ENCODE measurements at places on chromosomes 3 and 15.
A peak's percentile ranks its signal among the peaks of the same experiment; 100 is the strongest.

DNA sequence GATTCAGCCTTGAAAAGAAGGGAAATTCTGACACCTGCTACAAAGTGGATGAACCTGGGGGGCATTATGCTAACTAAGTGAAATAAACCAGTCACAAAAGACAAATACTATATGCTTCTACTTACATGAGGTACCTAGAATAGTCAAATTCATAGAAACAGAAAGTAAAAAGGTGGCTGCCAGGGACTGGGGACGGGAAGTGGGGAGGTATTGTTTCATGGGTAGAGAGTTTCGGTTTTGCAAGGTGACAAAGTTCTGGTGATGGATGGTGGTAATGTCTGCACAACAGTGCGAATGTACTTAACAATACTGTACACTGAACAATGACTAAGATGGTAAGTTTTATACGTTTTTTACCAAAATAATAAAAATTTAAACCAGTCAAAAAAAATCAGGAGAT lies 4.8 kb downstream of the IDH2 start:
- peak; percentile 39 for DNase-seq

GRCh38 chr3:30544812-30545211 lies 61.6 kb upstream of the TGFBR2 start:
- no peak for DNase-seq

GRCh38 chr3:108017587-108017986 lies 73.2 kb downstream of the CD47 start:
- DNase-seq: no peak

DNA sequence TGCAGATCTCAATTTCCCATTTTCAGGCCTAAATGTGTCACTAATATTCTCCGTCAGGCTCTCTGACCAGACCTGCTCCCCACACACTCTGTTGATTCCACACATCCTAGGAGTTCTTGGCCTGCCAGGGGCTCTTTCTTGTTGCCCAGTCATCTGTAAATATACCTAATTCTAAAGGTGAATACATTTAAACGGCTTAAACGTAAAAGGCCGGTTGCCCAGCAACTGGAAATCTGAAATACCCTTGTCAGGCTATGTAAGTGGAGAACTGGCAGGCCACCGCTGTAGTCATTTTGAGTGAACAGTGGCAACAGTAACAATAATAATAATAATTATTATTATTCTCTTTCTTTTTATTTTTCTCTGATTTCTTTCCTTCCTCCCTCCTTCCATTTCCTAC lies 302.7 kb downstream of the AGBL1 start:
- no peak for DNase-seq

- no peak for DNase-seq
Measured at GRCh38 chr3:51340989-51341636, 44.0 kb upstream of the MANF start.

GRCh38 chr15:48190932-48191573 lies 412 bp upstream of the CTXN2 start:
- no peak for DNase-seq

DNA sequence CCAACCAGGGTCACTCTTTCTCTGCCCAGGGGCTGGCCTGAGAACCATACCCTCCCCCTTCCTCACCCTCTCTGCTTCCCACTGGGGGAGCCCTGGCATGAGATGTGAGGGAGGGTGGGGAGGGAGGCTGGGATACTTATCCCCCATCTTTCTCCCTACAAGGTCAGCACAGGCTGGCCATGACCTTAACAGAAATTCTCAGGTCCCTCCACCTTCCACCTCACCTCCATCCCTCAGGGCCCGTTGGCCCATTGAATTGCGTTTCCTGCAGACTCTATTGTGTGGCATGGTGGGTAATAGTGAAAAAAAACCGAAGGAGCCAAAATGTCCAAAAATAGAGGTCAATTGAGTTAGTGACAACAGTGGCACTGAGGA lies 159.5 kb downstream of the OR4M2 start:
- no peak for DNase-seq

DNA sequence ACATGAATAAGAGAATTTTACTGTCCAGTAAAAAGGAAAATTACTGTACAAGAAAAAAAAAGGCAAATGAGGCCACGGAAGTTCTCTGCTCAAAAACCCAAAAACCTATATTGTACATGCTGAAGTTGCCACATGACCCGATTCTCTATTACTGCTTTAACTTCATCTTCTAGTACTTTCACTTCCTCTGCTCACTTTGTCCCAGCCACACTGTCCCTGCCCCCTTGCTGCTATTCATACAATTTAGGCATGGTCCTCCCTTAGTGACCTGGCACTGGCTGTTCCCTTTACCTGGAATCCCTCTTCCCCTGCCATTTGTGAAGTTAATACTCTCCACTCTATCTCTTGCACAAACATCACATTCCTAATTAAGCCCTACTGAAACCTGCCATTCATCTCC lies 457.4 kb downstream of the MAGI1 start:
- DNase-seq: no peak

DNA sequence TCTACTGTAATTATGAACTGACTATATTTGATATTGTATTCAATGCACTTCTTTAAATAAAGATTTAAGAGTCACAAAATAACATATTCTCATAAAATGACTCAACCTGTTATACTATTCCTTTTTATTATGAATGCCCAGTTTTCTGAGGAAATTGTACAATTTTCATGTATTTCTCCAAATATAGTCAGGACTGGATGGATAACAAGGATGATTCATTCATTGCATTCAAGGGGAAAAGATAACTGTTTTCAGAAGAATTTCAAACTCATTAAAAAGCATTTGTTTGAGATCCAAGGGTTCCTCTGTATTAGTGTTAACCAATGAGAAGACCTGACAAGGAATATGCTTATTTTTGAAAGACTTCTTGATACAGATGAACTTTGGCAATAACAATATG lies 163.7 kb downstream of the MEIS2 start:
- no peak for DNase-seq

DNA sequence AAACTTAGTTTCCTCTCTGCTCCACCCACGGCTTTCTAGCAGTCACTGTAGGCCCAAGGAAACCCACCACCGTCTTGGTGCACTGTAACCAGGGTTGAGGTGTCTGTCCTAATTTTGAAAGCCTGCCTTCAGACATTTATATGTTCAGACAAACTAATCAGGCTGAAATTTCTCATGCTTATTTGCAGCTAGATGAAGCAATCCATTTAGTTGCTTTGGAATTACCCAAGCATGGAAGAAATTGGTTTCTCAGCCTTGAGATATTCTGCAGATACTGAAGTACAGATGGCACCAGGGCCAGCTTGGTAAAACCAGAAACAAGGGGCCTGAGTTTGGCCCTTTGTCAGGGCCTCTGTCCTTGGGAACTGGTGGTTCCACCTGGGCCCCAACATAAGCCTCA lies 105.4 kb downstream of the CACNA1D start:
- no peak for DNase-seq

DNA sequence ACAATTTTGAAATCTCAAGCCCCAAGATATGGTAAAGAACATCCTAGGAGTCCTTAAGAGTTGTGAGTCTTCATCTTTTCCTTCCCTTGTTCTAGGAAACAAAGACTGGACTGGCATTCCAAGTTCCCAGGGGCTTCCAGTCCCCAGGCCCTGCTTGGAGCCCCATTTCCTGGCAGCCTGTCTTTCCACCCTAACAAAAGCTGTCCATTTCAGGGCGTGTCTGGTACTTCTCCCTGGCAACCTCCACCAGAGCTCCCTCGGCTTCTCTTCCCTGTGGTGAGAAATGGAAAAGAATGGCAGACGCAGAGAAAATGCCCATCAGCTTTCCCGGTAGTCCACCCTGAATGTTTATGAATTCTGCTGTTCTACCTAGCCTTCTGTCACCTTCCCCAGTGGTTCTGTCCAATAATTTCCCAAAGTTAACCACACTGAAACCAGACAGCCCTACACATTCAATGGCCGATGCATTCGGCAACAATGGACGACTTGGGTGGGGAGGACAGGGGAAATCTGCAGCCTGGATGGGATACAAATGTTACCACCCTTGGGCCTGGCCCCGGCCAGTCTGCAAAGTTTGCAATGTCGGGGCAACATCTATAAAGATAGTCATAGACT lies 6.8 kb downstream of the RAB6B start:
- no peak for DNase-seq

DNA sequence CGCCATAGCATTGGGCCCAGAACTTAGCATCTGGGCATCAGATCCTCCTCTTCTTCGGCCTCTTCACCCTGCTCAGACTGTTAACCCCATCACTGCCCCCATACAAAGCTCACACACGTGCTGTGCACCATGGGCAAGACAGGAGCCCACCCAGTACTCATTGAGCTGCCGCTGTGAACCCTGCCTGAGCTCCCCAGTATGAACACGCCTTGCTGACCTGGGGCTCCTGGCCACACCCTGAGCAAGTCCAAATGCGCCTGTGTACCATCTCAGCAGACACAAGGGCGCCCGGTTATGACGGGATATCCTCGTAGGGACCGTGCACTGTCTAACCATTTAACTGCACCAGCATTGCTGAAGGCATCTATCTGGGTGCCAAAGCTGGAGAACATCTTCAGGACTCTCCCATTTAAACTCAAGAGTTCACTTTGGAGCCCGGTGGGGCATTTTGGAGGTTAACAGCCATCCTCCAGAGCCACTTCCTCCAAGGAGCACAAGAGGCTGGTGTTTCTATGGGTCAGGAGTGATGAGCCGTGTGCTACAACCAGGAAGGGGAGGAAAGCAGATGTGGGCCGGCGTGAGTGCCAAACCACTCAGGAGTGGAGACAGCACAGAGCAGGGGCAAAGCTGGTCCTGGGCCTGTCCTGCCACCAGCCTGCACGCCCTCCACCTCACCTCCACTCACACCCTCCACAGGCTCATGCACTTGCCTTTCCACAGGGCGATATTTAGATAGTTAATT lies 12.1 kb downstream of the PRR23E start:
- DNase-seq: no peak

DNA sequence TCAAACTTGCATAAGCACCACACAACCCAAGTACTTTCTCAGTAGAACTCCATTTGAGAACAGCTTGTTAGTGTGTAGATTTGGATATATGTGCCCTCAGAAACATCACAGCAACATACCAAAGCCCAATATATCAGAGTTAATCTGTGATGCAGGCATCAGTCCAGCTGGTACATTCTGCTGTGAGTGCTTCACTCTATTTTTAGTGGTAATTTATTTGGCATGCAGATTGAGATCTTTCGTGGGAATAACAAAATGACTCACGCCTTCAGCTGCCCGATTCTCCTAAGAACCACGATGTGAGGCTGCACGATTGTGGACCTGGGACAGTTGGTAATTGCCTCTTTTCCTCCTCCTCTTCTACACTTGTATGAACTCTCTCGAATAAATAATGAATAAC lies 730.7 kb downstream of the SQOR start:
- no peak for DNase-seq

GRCh38 chr15:69359722-69360121 lies 54.4 kb upstream of the KIF23 start:
- DNase-seq: no peak

DNA sequence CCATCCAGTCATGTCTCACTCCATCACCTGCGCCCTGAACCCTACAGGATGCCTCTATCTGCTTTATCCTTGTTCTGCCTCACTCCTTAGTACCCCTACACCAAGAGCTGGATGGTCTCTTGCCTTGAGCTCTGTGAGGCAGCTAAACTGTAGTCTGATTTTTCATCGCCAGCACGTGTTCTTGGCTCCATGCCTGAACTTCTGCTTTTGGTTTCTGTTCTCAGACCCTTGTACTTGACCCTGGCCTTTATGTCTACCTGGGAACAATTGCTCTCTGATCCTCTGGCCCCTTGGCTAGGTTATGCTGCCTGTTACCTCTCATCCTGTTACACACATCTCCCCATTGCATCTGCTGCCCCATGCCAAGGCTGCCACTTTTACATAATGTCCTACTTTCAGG lies 318.0 kb upstream of the LMCD1 start:
- DNase-seq: no peak

GRCh38 chr3:161310649-161311423 lies 60.5 kb downstream of the SPTSSB start:
- no peak for DNase-seq

GRCh38 chr3:78855190-78855589 lies 912.6 kb downstream of the ROBO1 start:
- no peak for DNase-seq

DNA sequence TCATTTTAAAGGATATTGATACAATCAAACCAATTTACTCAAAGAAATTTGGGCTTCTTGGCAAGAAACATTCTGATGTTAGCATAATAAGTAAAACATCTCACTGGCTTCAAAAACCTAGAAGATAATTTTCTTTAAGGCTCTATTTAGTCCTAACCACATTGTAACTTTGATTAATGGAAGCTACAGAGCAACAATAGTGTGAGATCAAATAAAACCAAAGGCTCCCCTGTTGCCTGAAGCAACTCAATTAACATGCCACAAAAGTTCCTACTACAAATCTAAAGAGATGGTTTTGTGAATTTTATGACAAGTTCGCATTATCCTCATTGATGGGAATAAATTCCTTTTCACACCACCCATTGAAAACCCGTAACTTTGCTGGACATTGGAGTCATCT lies 5.9 kb downstream of the DPH6 start:
- DNase-seq: no peak

- no peak for DNase-seq
Measured at GRCh38 chr3:151841801-151842200, 27.9 kb downstream of the AADAC start.

DNA sequence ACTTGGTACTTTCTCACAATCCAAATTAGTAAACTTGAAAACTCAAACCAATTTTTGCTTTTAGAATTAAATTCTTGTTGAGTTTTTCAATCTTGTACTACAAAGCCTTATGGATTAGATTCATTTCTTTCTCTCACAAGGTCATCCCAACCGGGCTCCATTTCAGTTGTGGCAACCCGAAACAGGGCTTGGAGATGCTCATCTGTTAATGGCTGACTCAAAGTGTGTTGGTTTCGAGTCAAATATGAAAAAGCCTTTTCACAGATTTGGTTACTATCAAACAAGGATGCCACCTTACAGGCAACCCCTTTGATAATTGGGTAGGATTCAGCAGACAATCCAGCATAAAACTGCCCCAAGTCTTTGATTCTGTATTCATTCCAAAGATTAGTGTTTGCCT lies 1.8 kb downstream of the EPM2AIP1 start:
- DNase-seq: no peak

GRCh38 chr3:30618526-30618925 lies 12.1 kb downstream of the TGFBR2 start:
- DNase-seq: no peak

GRCh38 chr3:192445770-192446644 lies 281.3 kb downstream of the FGF12 start:
- DNase-seq: no peak

- DNase-seq: no peak
Measured at GRCh38 chr3:39188271-39189149, 3.9 kb downstream of the XIRP1 start.

GRCh38 chr3:50661321-50661837 lies 13.3 kb upstream of the DOCK3 start:
- no peak for DNase-seq

DNA sequence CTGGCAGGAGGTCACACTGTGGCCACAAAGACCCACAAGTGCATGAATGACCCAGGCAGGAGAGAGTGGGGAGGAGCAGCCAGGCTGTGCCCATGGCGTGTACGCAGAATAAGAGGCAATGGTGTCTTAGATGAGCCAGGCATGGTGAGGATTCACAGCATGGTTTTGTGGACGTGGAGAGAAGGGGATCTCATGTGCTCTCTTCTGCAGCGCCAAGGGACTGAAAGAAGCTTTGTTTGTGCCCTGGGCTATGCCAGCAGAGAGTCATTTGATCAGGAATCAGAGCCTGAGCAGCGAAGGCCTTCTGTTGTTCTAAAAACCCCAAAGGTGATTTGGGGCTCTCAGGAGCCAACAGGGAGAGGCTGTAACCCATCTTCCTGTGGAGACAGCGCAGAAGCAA lies 18.7 kb upstream of the RPP14 start:
- no peak for DNase-seq

GRCh38 chr3:72776-73175 lies 123.8 kb upstream of the CHL1 start:
- no peak for DNase-seq

Data from stimulated activated CD4-positive, alpha-beta T cell treated with anti-CD3 and anti-CD28 coated beads, Interleukin-15, amount 100 ng/mL, for 1 hour (primary cell).